ENCODE measurements at places on chromosomes 5 and 9.

DNA sequence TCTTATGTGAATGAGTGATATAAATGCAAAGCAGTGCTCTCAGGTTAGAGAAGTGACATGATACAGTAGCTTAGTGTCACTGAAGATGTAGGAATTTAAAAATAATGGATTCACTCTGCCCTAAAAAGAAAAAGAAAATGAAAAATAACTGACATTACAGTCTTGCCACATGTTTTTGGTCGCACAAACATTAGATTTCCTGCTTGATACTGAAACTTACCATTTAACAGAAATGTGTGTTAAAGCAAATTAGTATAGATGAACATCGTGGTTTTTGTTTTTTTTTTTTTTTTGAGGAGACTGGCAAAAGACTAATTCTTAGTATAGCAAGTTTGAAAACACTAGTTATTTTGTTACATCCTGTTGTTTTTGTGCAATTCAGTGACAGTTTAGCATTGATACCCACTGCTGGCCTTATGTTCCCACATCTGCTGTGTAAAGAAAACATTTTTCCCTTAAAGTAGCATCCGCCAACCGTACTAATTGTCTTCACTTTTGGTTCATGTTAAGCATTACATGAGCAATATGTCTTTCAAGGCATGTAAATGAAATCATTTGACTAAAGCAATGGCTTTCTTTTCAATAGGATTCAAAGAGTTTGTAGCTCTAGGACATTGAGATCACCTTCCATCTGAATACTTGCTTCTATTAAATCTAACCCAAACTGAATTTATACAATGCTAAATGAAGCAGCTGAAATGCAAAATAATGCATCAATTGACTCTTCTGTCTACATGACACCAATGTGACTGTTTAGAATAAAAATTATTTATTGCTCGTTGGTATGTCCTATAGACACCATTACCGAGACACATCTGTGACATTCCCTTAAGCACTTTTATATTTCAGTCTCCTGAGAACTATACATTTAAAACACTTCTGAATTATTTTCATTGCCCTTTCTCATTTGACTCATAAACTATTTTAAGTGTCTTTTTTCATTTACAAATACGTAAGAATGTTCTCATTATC is 859.1 kb downstream of the MAT2B start:
- no peak for DNase-seq

- no peak for DNase-seq
Measured at GRCh38 chr5:180283026-180283615, 8.8 kb downstream of the MAPK9 start.

- DNase-seq: peak; percentile 25
Measured at GRCh38 chr5:138035605-138036537, 3.0 kb upstream of the FAM13B start.

DNA sequence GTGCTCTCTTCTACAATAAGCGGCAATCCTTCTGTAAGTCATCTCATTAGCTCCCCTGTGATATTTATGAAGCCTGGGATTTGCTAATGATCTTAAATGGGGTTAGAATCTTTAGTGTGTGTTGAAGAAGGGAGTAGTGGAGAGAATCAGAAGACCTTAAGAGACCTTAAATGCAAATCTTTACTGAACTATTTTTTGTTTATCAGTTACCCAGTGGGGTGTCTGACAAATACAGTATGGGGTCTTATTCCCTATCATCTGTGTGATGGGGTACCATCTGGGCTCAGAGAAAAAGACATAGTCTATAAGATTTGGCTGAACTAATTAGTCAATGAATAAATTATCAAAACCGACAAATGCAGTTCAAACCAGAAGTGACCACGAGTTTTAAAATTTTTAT is 378.4 kb upstream of the SGCD start:
- DNase-seq: no peak

GRCh38 chr9:2729003-2729402 is 11.7 kb downstream of the KCNV2 start:
- no peak for DNase-seq

GRCh38 chr5:172207511-172207910 is 13.5 kb downstream of the EFCAB9 start:
- no peak for DNase-seq

- no peak for DNase-seq
Measured at GRCh38 chr9:117427357-117427913, 12.6 kb upstream of the ASTN2 start.

DNA sequence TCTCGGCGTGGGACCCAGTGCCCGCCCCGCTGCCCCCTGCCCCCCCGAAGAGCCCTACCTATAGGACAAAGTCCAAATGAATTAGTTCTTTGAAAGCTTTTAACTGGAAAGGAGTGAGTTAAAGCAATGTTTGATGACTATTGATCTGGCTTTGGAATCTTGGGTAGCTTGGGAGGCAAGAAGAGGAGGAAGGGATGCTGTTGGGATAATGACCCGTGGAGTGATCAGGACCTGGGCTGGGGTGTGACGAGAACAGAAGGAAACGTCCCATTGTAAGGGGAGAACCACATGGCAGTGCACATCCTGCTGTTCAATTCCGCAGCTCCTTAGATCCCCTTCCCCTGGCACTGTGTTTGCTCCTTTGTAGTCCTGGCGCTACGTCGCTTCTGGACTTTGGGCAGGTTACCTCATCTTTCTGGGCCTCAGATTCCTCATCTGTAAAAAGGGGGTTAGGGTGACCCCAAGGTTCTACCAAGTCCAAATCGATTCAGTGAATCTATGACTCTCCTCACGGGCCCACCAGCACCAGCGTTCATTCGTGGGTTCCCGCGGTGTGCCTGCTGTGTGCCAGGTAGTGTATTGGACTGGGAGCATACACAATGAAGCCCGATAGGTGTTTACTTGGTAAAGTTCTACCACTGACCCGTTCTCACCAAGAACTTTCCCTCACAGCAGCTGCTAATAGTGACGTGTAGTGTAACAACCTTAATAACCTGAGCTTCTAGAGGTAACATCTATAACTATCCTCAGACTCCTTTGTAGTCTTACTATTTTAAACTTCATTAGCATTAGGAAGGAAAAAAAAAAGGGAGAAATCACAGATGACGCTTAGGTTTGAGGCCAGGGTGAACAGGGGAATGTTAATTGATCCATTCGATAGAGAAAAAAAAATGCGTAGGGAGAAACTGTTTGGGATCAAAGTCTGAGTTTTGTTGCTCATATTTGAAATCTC is 1.1 kb upstream of the NADK2 start:
- DNase-seq: no peak

DNA sequence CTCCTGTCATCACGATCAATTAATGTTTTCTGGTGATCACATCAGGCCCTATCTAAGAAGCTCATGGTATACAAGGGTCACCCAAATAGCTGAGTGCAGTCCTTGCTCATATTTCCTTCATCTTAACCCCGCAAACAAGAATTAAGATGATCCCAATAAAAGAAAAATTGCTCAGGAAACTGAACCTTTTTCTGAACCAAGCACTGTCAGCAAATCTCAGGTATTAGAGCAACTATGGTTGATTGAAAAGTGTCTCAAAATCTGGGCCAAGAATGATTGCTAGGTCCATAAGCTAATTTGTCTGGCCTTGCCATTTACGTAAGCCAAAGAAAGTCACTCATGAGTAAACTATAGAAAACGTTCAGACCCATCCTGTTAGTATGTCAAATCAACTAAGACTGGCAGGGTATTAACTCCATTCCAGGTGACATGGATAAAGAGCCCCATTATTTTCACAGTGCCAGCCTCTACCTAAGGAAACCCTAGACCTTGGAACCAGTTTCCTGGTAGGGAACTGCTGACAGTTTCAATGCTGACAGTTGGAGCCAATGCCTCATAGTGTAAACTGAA is 209.3 kb downstream of the DEPDC1B start:
- no peak for DNase-seq

GRCh38 chr9:34996181-34996904 is 6.8 kb downstream of the DNAJB5 start:
- no peak for DNase-seq

DNA sequence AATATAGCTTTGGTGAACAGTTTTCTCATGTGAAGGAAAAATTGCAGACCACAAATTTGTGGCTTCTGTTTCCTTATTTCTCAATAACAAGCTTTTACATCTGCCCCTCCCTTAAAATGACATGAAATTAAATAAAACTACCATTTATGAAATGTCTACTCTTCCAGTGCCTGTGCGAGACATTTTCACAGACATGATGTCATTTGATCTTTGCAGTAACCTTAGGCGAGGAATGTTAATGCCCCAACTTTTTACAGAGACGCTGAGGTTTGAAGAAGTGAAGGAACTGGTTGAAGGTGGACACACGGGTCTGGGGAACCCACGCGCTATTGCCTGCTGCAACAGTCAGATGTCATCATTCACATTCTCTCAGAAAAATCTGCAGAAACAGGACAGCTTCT is 61.5 kb downstream of the OSTF1 start:
- no peak for DNase-seq

- DNase-seq: no peak
Measured at GRCh38 chr5:155665361-155665760, 651.8 kb downstream of the KIF4B start.

- no peak for DNase-seq
Measured at GRCh38 chr5:131821221-131821620, 24.4 kb upstream of the FNIP1 start.

GRCh38 chr5:172800088-172800551 is 29.1 kb upstream of the DUSP1 start:
- no peak for DNase-seq

- DNase-seq: no peak
Measured at GRCh38 chr5:54480296-54480695, 24.8 kb downstream of the HSPB3 start.

- no peak for DNase-seq
Measured at GRCh38 chr5:149537374-149537975, 13.8 kb downstream of the CSNK1A1 start.

- no peak for DNase-seq
Measured at GRCh38 chr5:55742778-55743177, 4.9 kb downstream of the DDX4 start.

- no peak for DNase-seq
Measured at GRCh38 chr5:78557601-78558000, 91.0 kb downstream of the LHFPL2 start.

- DNase-seq: no peak
Measured at GRCh38 chr9:106889061-106889590, 26.2 kb downstream of the ZNF462 start.

GRCh38 chr5:73617510-73618279 is 8.3 kb upstream of the ARHGEF28 start:
- DNase-seq: no peak

DNA sequence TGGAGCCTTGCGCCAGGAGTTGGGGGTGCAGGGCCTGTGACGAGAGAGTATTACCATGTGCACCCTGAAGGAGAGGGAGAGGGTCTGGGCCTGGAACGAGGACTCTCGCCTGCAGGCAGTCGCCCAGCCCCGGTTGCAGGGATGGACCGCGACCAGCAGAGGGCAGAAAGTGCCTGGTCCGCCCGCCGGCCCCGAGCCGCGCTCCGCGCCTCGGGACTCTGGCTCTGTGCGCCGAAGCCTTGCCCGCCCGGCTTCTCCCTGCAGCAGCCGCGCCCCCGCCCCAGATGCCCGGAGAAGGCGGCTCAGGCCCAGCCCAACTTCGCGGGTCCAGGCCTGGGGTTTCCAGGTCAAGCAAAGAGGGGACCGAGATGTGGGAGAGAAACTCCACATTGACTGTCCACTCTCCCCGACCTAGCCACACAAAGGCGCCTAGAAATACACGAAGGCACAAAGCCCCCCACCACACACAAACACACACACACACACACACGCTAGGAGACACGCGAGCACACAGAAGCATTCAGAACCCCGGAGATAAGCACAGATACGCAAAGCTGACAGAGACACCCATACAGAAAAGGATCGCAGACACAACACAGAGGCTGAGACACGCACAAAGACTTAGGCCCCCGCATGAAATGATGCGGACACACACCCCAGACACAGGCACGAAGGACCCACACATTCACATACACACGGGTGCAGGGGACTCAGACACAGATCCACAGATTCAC is 2.0 kb upstream of the LMX1B start:
- DNase-seq: peak; percentile 95

GRCh38 chr5:142420561-142421227 is 95.9 kb upstream of the SPRY4 start:
- no peak for DNase-seq

DNA sequence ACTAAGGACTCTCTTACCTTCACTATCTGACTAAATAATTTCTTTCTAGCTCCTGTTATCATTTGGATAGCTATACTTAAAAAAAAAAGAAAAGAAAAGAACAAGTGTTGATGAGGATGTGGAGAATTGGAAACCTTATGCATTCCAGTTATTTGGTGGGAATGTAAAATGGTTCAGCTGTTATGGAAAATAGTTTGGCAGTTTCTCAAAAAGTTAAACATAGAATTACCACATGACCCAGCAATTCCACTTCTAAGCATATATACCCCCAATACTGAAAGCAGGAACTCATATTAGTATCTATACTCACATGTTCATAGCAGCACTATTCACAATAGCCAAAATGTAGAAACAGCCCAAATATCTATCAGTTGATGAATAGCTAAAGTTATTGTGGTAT is 61.1 kb downstream of the GNA14 start:
- DNase-seq: no peak

- no peak for DNase-seq
Measured at GRCh38 chr5:65037831-65038815, 269.4 kb downstream of the CWC27 start.

DNA sequence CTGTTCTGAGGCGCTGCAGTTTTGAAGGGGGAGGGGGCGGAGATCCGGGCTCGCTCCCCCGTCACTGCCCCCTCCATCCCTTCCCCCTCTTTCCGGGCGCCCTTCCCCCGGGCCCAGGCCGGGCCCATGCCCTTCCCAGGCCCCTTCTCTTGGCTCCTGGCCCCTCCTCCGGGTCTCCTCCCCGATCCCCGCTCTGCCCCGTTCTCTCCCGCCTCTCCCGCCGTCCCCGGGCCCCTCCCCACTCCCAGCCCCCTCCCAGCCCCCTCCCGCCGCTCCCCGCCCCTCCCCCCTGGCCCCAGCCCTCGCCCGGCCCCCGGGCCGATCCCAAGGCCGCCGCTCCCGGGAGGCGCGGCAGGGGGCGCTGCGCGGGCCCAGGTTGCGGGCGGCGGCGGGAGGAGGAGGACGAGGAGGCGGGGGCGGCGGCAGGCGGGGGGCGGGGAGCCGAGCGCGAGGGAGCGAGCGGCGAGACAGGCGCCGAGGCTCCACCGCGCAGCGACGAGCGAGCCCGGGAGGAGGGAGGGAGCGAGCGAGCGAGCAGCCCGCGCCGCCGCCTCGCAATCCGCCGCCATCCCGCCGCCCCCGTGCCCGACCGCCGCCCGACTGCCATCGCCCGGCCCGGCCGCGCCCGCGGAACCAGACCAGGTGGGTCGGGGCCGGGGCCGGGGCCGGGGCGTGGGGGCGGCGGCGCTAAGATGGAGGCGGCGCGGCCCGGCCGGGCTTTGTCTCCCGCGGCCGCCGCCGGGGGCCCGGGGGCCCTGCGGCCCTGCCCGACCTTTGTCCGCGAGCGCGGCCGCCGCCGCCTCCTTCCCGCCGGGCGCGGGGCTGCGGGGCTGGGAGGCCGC is at the start of gene PRRC2B:
Gene PRRC2B (plus strand): TSS at position 465 of the 842 bp plus-strand sequence. CDS start 36,059 bp downstream, outside the sequence.
- peak; percentile 89 for DNase-seq
